ENCODE measurements at places on chromosomes 1 and 21. TPM values are rescaled to one million over a fixed set of nuclear protein-coding genes. Genes with fewer than 3 reads are reported as not detected.

The CADM3 gene
- polyA plus RNA-seq: not detected

The FTCD gene
- polyA plus RNA-seq: not detected

The ANXA9 gene
- 0.68 TPM for polyA plus RNA-seq

The ETNK2 gene
- polyA plus RNA-seq: 18.4 TPM

DNA sequence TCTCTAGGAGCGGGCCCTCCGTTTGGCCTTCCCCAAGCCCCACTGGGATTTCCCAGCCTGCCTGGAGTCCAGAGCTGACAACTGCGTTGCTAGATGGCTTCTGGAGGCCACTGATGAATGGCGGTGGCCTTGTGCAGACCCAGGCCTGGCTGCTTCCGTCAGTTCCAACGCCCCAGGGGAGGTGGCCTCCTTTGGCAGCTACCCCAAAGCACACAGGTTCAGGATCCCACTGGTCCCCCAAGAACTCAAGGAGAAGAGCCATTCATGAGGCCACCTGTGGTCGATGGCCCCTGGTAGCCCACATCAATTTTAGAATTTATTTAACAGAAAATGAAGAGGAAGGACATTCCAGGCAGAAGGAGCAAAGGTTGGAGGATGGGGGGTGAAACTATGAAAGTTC, 85.2 kb downstream of the LACTBL1 start:
- no peak for DNase-seq

The ERG gene
- 0.09 TPM for polyA plus RNA-seq

- DNase-seq: no peak
These were observed 19.0 kb upstream of the MGST3 start for GRCh38 chr1:165612062-165612461.

DNA sequence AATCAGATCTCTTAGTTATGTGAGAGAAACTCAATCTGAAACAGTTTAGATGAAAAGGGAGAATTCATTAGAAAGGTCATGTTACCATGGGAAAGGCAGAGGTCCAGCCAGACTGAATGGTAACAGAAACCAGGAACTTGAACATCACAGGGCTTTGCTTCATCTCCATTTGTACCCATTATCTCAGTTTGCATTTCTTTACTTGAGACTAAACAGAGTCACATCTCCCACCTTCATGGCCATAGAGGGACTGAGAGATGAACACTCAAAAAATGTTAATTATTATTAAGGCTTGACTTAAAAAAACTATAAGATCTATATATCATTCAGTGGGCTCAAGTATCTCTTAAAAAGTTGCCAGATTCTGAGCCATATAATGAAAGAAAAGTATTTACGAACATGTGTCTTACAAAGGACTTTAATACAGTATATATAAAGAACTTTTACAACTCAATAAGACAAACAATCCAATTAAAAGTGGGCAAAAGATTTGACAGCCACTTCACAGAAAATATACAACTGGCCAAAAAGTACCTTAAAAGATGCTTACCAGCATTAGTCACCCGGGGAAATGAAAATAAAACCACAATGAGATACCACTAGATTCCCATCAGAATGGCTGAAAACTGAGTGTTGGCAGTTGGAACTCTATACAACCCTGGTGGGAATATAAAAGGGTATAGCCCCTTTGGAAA, 13.2 kb downstream of the KYAT3 start:
- DNase-seq: no peak

DNA sequence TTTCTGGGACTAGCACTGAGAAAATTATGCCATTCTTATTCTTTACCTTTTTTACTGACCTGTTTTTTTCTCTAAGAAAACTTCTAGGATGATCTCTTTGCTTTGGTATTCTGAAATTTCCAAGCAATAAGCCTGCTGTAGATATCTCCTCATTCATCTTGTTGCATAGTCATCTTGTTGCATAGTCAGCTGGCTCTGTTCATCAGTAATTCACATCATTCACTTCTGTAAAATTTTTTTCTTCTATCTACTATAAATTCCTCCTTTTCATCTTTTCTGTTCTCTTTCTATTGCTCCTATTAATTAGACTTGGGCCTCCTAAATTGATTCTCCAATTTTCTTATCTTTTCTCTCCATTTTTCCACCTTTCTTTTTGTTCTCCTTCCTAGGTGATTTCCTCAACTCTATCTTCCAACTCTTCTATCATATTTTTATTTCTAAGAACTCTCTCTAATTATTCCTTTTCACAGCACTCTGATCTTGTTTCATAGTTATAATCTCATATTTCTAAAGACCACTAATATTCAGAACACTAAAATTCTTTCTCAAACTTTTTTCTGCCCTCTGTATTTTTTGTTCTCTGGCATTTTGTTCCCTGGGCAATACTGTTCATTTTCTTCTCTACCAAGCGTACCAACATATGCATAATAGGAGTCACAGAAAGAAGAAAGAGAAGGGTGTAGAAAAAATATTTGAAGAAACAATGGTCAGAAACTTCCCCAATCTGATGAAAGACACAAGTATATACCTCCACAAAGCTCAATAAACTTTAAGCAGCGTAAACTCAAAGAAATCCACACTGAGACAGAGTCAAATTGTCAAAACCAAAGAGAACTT, 17.7 kb downstream of the TUT4 start:
- DNase-seq: no peak

The CFAP107 gene
- not detected for polyA plus RNA-seq

- DNase-seq: no peak
These were observed 1.5 kb downstream of the ZNF684 start for GRCh38 chr1:40532844-40533424.

DNA sequence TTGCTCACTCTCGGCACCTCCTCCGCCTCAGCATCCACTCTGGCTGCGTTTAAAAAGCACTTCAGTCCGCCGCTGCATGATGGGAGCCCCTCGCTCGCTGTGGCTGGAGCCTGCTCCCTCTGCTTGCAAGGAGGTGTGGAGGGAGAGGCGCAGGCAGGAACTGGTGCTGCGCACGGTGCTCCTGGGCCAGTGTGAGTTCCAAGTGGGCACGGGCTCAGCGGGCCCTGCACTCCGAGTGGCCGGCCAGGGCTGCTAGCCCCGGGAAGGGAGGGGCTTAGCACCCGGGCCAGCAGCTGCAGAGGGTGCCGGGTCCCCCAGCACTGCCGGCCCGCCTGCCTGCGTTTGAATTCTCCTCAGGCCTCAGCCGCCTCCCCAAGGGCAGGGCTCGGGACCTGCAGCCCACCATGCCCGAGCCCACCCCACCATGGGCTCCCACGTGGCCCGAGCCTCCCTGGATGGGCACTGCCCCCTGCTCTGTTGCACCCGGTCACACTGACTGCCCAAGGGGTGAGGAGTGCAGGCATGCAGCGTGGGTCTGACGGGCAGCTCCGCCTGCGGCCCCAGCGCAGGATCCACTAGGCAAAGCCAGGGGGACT, 1599.5 kb downstream of the NCAM2 start:
- DNase-seq: no peak

- no peak for DNase-seq
These were observed 81.4 kb downstream of the NENF start for GRCh38 chr1:212514056-212514614.

DNA sequence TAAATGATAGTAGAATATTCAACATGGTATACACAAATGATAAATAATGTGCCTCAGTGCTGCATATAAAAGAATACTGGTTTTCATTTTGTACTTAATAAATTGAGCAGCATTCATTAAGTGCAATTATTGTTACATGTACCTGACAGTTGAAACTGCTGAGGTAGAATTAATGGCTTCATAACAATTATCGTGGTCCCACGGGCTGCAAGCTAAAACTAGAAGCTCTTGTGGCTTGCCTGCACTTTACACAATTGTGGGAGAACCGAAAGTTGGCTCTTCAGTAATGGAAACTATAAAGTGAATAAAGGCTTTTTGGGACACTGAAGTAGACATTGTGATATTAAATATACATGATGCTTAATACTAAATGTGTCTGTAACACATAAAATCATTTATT, 23.2 kb downstream of the INSL5 start:
- DNase-seq: no peak

GRCh38 chr1:33332357-33332789, 11.5 kb upstream of the A3GALT2 start:
- no peak for DNase-seq

- DNase-seq: no peak
These were observed 237.6 kb downstream of the GRIK3 start for GRCh38 chr1:36796733-36797132.

DNA sequence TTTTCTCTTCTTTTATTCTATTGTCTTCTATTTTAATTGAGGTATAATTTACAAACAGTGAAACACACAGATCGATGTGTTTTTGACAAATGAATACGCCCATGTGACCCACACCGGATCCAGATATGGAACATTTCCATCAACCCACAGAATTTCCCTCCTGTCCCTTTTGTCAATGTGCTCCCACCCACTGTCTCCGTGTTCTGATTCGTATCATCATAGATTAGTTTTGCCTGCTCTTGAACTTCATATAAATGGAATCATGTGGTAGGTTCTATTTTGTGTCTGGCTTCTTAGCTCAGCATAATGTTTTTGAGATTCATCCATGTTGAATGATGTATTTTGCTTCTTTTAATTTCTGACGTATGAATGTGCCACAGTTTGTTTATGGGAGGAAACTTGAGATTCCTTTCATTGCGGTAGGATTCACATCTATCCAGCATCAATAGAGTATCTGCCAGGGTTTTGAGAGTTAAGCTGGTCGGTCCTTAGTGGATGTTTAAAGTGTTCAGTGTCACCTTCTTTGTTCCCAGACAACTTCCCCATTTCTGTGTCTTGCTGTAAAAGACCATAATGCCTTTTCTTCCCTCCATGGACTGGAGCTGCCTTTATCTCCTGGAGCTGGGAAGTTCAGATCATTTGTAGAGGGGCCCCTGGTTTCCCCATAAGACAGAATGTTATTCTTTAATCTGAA, 14.7 kb downstream of the NAV1 start:
- no peak for DNase-seq

- DNase-seq: no peak
These were observed 1.6 kb downstream of the COG2 start for GRCh38 chr1:230643908-230644307.

GRCh38 chr21:15763359-15763758, 33.6 kb downstream of the USP25 start:
- no peak for DNase-seq

The HTR6 gene
- polyA plus RNA-seq: not detected

The SYPL2 gene
- polyA plus RNA-seq: not detected

GRCh38 chr1:151741516-151741915, 20.2 kb downstream of the RIIAD1 start:
- no peak for DNase-seq

GRCh38 chr1:61081686-61082310, 563 bp upstream of the NFIA start:
- no peak for DNase-seq

DNA sequence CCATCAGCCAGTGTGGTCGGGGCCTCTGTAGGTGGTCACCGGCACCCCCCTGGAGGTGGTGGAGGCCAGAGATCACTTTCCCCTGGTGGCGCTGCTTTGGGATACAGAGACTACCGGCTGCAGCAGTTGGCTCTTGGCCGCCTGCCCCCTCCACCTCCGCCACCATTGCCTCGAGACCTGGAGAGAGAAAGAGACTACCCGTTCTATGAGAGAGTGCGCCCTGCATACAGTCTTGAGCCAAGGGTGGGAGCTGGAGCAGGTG, 961 bp downstream of the RBM15 start:
- DNase-seq: no peak

The CLEC20A gene
- polyA plus RNA-seq: not detected

The MPL gene
- polyA plus RNA-seq: 0.07 TPM

DNA sequence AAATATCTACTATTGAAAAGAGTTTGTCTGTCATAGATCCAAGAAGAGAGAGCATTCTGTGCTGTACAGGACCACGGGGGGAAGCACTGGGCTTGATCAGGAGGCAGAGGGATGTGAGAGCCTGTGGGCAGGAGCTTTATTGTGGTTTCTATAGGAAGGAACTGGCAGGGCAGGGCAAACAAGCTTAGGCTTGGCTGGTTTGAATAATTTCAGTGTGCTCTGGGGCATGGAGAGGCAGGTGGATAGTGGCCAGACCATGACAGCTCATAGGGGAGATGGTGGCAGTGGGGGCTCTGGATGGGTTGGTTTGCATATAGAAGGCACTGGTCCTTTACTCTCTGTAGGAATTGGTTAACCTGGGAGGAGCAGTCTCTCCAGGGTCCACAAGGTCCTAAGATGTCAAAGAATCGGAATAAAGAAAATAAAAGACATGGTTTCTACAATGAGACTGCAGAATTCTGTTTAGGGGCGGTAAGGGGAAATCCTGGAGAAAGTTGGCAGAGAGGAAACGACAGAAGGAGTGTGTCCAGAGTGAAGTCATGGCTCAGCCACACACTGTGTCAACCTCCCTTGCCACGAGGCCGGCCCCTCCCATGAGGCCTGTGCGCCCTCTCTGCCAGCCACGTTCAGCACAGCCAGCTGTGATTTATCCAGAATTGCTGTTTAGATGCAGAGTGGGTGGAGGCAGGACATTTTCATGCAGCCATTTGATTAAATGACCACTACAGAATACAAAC, 81.7 kb upstream of the PGBD5 start:
- no peak for DNase-seq

DNA sequence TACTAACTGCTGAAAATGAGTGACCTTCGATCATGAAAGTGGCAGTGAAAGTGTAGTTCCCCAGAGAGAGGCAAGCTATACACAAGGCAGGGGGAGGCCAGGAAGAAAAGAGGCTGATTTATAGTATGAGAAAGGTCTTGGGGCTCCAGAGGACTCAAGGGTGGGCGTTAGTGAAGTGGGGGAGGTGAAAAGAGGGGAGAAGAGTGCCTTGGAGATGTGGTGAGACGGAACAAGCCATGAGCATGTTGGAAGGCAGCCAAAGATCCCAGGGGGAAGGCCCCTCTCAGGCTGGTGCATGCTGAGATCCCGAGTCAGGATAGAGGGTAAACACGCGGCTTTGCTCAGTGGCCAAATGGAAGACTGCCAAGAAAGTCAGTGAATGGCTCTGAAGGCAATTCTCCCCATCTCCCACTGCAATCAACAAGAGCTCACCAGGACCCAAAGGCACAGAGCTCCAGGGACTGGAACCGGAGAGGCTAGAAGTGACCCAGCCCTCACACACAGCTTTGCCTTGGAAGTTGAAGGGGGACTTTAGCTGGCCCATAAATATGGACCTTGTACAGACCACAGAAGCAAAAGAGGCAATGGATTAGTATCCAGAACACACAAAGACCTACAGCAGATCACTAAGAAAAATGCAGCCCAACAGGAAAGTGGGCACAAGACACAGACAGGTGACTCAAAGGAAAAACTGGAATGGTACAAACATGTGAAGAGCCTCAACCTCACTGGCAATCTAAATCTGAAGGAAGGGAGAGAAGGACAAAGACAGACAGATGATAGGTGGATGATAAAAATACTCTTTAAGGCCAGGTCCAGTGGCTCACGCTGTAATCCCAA, 49.6 kb downstream of the HSF2BP start:
- DNase-seq: no peak
